ENCODE measurements at places on chromosomes 13 and 19. TPM values are rescaled to one million over a fixed set of nuclear protein-coding genes. Genes with fewer than 3 reads are reported as not detected.

The KIR2DL1 gene
- not detected for total RNA-seq

The ZNF880 gene
- total RNA-seq: 24.8 TPM

DNA sequence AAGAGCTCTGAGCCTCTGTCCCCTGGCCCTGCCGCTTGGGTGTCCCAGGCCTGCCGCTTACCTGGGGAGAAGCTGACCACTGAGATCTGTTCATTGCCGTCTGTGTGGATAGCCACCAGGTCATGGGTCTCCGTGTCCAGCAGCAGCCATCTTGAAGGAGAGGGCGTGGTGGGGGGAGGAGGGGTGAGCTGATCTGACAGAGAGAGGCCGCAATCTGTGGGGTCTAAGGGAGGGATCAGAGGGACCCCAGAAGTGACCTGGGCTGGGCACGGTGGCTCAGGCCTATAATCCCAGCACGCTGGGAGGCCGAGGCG is 14.6 kb upstream of the GPR4 start:
- no peak overlapping the region for H3K4me3 ChIP-seq
- peaks cover 6% of the 10 kb centered on the region for H3K4me1 ChIP-seq
- H3K36me3 ChIP-seq: peaks cover 27% of the 10 kb centered on the region
- H3K27ac ChIP-seq: no peak overlapping the region
- no peak for DNase-seq
- no peaks in the 10 kb centered on the region for H3K27me3 ChIP-seq

- DNase-seq: peak; percentile 81
- H3K36me3 ChIP-seq: no peaks in the 10 kb centered on the region
- H3K4me1 ChIP-seq: no peaks in the 10 kb centered on the region
- no peak overlapping the region for H3K27ac ChIP-seq
- no peak overlapping the region for H3K4me3 ChIP-seq
- H3K27me3 ChIP-seq: no peaks in the 10 kb centered on the region
These were observed 241.4 kb downstream of the ENOX1 start for GRCh38 chr13:43545317-43545874.

DNA sequence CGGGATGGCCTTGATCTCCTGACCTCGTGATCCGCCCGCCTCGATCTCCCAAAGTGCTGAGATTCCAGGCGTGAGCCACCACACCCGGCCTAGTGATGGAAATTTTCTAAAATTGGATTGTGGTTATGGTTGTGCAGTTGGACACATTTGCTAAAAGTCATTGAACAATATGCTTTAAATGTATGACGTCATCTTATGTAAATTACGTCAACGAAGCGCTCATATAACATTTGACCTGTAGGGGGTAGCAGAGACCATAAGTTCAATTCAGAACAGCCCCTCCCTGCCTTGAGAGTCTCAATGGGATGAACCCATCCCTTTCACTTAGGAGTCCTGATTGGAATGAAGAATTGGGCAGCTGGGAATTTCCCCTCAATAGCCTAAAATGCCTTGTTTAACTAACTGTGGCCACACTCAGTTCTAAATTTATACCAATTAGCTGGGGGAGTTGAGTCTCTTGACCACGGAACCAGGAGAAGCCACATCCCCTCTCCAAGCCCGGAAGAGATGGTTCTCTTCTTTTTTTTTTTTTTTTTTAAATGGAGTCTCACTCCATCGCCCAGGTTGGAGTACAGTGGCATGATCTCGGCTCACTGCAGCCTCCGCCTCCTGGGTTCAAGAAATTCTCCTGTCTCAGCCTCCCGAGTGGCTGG is 15.2 kb upstream of the TLE6 start:
- H3K4me1 ChIP-seq: no peaks in the 10 kb centered on the region
- no peak overlapping the region for H3K4me3 ChIP-seq
- H3K36me3 ChIP-seq: no peaks in the 10 kb centered on the region
- H3K27ac ChIP-seq: no peak overlapping the region
- H3K27me3 ChIP-seq: no peaks in the 10 kb centered on the region

- H3K27ac ChIP-seq: no peak overlapping the region
- H3K4me3 ChIP-seq: peak overlapping the region; percentile 28
- no peak for DNase-seq
- no peaks in the 10 kb centered on the region for H3K4me1 ChIP-seq
- H3K27me3 ChIP-seq: peaks cover 11% of the 10 kb centered on the region
- no peaks in the 10 kb centered on the region for H3K36me3 ChIP-seq
These were observed 13.2 kb downstream of the NCAN start for GRCh38 chr19:19224852-19225494.

DNA sequence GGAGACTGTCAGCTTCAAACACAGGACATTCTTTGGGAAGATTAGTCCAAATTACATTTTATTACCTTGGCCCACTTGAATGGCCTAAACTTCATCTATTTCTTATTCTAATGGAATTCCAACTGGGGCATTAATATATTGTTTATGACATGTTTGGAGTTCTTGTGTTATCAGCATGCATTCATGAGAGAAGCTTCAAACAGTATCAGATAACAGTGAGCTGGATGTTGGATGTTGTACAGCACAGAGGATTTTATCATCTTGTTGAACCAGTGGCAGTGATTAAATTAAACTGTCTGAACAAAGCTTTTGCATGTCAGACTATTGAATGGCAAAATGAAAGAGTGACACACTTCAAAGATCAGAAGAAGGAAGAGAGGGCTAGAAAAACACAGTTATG is 50.0 kb downstream of the MZT1 start:
- H3K27ac ChIP-seq: no peak overlapping the region
- no peaks in the 10 kb centered on the region for H3K4me1 ChIP-seq
- no peaks in the 10 kb centered on the region for H3K27me3 ChIP-seq
- H3K4me3 ChIP-seq: no peak overlapping the region
- no peaks in the 10 kb centered on the region for H3K36me3 ChIP-seq
- DNase-seq: no peak

DNA sequence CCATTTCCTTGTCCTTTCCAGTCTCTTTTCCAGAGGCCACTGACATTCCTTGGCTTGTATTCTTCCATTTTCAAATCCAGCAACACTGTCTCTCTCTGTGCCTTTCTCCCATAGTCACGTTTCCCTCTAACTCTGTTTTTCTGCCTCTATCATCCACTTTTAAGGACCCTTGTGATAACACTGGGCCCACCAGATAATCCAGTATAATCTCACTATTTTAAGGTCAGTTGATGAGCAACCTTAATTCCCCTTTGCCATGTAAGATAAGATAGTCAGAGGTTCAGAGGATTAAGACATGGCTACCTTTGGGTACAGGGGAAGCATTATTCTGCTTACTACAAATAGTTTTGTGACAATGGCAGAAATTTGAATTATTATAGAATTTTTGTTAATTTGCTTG is 45.7 kb upstream of the N4BP2L1 start:
- no peak overlapping the region for H3K27ac ChIP-seq
- H3K4me1 ChIP-seq: no peaks in the 10 kb centered on the region
- no peak overlapping the region for H3K4me3 ChIP-seq
- no peaks in the 10 kb centered on the region for H3K27me3 ChIP-seq
- no peak for DNase-seq

DNA sequence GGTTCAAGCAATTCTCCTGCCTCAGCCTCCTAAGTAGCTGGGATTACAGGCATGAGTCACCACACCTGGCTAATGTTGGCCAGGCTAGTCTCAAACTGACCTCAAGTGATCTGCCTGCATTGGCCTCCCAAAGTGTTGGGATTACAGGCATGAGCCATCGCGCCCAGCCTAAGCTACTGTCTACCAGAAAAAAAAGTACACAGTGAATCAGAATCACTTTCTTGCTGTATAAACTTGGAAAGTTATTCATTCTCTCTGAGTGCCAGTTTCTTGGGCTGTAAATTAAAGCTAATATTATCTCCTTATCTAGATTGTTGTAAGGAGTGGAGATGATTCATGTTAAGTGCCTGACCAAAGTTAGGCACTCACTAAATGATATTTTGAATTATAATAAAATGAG is 242.8 kb downstream of the ENOX1 start:
- H3K4me1 ChIP-seq: no peaks in the 10 kb centered on the region
- peak; percentile 44 for DNase-seq
- H3K27ac ChIP-seq: no peak overlapping the region
- no peaks in the 10 kb centered on the region for H3K36me3 ChIP-seq
- no peaks in the 10 kb centered on the region for H3K27me3 ChIP-seq

GRCh38 chr19:33823341-33823740 is 26.7 kb downstream of the KCTD15 start:
- H3K27ac ChIP-seq: no peak overlapping the region
- peaks cover 5% of the 10 kb centered on the region for H3K4me1 ChIP-seq
- no peaks in the 10 kb centered on the region for H3K27me3 ChIP-seq
- H3K4me3 ChIP-seq: no peak overlapping the region
- no peaks in the 10 kb centered on the region for H3K36me3 ChIP-seq

GRCh38 chr19:7337380-7338194 is 11.2 kb upstream of the ARHGEF18 start:
- no peaks in the 10 kb centered on the region for H3K27me3 ChIP-seq
- no peak overlapping the region for H3K4me3 ChIP-seq
- no peaks in the 10 kb centered on the region for H3K36me3 ChIP-seq

GRCh38 chr13:95749545-95749944 is 72.6 kb downstream of the DNAJC3 start:
- H3K4me1 ChIP-seq: no peaks in the 10 kb centered on the region
- H3K27ac ChIP-seq: no peak overlapping the region
- no peaks in the 10 kb centered on the region for H3K27me3 ChIP-seq
- no peaks in the 10 kb centered on the region for H3K36me3 ChIP-seq
- no peak overlapping the region for H3K4me3 ChIP-seq

DNA sequence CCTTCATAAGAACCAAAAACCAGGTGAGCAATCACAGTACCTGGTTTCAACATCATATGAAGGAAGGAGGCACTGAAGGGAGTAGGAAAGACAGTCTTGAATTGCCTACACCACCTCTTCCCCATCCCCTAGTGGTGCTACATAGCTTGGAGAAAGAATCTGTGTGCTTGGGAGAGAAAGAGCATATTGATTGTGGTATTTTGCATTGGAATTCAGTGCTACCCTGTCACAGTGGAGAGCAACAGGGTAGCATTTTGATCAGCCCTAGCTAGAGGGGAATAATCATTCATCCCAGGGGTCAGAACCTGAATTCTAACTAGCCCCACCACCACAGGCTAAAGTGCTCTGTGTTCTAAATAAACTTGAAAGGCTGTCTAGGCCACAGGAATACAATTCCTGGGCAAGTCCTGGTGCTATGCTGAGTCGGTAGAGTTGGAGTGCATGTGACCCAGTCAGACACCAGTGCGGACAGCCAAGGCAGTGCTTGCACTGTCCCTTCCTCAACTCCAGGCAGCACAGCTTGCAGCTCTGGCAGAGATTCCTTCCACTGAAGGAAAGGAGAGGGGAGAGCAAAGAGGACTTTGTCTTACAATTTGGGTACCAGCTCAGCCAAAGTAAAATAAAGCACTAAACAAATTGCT is 158.7 kb downstream of the VWA8 start:
- H3K4me3 ChIP-seq: no peak overlapping the region
- no peak for DNase-seq
- no peaks in the 10 kb centered on the region for H3K36me3 ChIP-seq
- no peak overlapping the region for H3K27ac ChIP-seq

DNA sequence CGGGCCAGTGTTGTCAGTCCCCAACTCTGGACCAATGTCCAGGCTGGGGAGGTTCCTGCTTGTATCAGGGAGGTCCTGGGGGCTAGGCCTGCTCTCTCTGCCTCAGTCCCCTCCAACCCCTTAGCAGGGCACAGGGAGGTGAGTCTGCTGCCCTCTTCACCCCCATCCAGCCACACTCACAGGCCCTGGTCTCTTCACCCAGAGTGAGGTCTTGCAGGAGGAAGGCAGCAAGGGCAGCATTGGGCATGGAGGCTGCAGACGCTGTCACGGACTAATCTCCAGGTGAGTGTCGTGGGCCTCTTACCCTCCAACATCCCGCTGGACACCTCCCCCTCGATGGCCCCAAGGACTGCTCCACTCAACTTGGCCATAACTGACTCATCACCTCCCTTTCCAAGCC is 11.9 kb upstream of the SIGLEC11 start:
- no peak overlapping the region for H3K27ac ChIP-seq
- no peaks in the 10 kb centered on the region for H3K36me3 ChIP-seq
- H3K4me3 ChIP-seq: no peak overlapping the region
- H3K27me3 ChIP-seq: no peaks in the 10 kb centered on the region
- H3K4me1 ChIP-seq: no peaks in the 10 kb centered on the region
